Articular chondrocyte of knee joint (primary cell): ENCODE measurements at places on chromosomes 4 and X. TPM values are rescaled to one million over a fixed set of nuclear protein-coding genes. Genes with fewer than 3 reads are reported as not detected.

Gene BTK
- total RNA-seq = not detected in 2 replicates

Gene PNCK
- 0.39 and 0.65 TPM in 2 replicates for total RNA-seq

Gene FGD1
- 8.8 and 9.0 TPM in 2 replicates for total RNA-seq

Gene ZNF595
- total RNA-seq = 13.7 and 18.8 TPM in 2 replicates

Gene XK
- 0.13 and 0.22 TPM in 2 replicates for total RNA-seq

Gene ZFP42
- not detected in 2 replicates for total RNA-seq

Gene ENAM
- total RNA-seq = 0.11 and 0.13 TPM in 2 replicates

Gene MSX1
- 1.8 and 2.2 TPM in 2 replicates for total RNA-seq

Gene HSD17B13
- under 0.01 TPM in 2 replicates for total RNA-seq

Gene IDH3G
- total RNA-seq = 41.1 and 41.8 TPM in 2 replicates

Gene MAGEA11
- total RNA-seq = not detected in 2 replicates

Gene MAGEA1
- not detected in 2 replicates for total RNA-seq

Gene SAGE1
- not detected in 2 replicates for total RNA-seq

Gene HERC3
- total RNA-seq = 24.2 and 31.7 TPM in 2 replicates

Gene ZCCHC12
- 0.11 and 0.13 TPM in 2 replicates for total RNA-seq

Gene GAGE1
- not detected in 2 replicates for total RNA-seq

Gene PUDP
- total RNA-seq = 9.5 and 18.5 TPM in 2 replicates

Gene CXCL1
- 9.4 and 28.2 TPM in 2 replicates for total RNA-seq

Gene FUNDC1
- 13.2 and 21.0 TPM in 2 replicates for total RNA-seq

Gene TASL
- total RNA-seq = not detected in 2 replicates

Gene GCNA
- total RNA-seq = 2.6 and 2.9 TPM in 2 replicates

Gene HTN1
- total RNA-seq = 0.11 TPM in 1 of 2 replicates, not detected in the other

Gene MAGEA6
- total RNA-seq = not detected in 2 replicates

Gene HSFX1
- total RNA-seq = 0.43 and 1.2 TPM in 2 replicates

Gene MCTS1
- 52.5 and 66.5 TPM in 2 replicates for total RNA-seq

Gene GPRASP1
- total RNA-seq = 5.0 and 5.4 TPM in 2 replicates

Gene TMPRSS11B
- not detected in 2 replicates for total RNA-seq

Gene FAM47E
- total RNA-seq = 5.1 and 6.1 TPM in 2 replicates

Gene PPAT
- total RNA-seq = 9.3 and 12.9 TPM in 2 replicates

Gene FOXR2
- total RNA-seq = not detected in 2 replicates

Gene PAGE3
- total RNA-seq = not detected in 2 replicates

Gene PAGE1
- not detected in 2 replicates for total RNA-seq

Gene DUSP21
- not detected in 2 replicates for total RNA-seq

Gene AMBN
- not detected in 2 replicates for total RNA-seq

Gene REPS2
- 0.52 and 0.54 TPM in 2 replicates for total RNA-seq

Gene LRRC66
- 1.0 and 1.4 TPM in 2 replicates for total RNA-seq

Gene RAB40AL
- total RNA-seq = 1.5 and 1.6 TPM in 2 replicates

Gene PDLIM3
- total RNA-seq = 2.7 and 8.2 TPM in 2 replicates

Gene ZCCHC18
- total RNA-seq = 0.22 and 0.26 TPM in 2 replicates

Gene TBC1D8B
- 17.1 and 17.9 TPM in 2 replicates for total RNA-seq

Gene CFI
- total RNA-seq = 25.5 and 59.7 TPM in 2 replicates

Gene RFC1
- 53.4 and 60.0 TPM in 2 replicates for total RNA-seq

Gene DSPP
- total RNA-seq = not detected in 2 replicates

Gene CTAG1B
- not detected in 2 replicates for total RNA-seq

Gene RBM46
- under 0.01 and 0.32 TPM in 2 replicates for total RNA-seq

Gene TTC29
- not detected in 2 replicates for total RNA-seq

Gene CNGA1
- 0.11 TPM in 1 of 2 replicates, not detected in the other for total RNA-seq

Gene CT45A1
- total RNA-seq = not detected in 2 replicates

Gene SUPT20HL1
- total RNA-seq = 0.13 and 0.22 TPM in 2 replicates

Gene DOK7
- 0.13 and 0.22 TPM in 2 replicates for total RNA-seq

Gene FRMPD4
- 0.26 and 0.32 TPM in 2 replicates for total RNA-seq

Gene ARHGAP10
- 41.7 and 43.1 TPM in 2 replicates for total RNA-seq

Gene UNC5C
- total RNA-seq = 1.3 and 2.5 TPM in 2 replicates

Gene FBXO8
- total RNA-seq = 32.9 and 41.2 TPM in 2 replicates
